Activated naive CD4-positive, alpha-beta T cell treated with anti-CD3 and anti-CD28 coated beads, Interleukin-2, amount 50 U/mL, for 16 hours (primary cell): ENCODE measurements at places on chromosomes 11 and 22.

DNA sequence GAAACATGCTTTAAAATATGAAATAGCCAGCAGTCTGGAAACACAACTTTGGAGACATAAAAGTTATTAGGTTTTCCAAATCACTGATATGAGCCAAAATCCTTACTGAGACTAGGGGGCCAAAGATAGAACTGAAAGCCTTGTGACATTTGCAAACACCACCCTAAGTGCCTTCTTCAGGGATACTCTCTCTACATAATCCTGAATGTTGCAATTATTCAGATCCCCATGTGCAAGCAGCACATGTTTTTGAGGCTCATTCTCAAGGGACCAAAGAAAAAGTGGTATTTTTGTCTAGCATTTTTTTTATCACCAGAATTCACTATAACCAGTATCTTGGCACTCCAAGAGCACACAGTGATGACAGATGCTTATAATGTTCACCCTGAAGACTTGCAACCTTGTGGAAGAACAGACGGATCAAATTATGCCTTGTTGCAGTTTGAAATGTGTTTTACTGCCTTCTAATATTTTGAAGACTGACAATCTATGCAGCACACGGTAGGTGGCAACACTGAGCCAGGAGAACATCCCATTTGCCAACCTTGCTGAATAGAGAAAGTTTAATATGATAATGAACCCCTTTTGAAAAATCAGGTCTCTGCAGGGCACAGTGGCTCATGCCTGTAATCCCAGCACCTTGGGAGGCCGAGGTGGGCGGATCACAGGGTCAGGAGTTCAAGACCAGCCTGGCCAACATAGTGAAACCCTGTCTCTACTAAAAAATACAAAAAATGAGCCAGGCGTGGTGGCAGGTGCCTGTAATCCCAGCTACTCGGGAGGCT, 78.5 kb downstream of the PLEKHA7 start:
- DNase-seq, result no peak

DNA sequence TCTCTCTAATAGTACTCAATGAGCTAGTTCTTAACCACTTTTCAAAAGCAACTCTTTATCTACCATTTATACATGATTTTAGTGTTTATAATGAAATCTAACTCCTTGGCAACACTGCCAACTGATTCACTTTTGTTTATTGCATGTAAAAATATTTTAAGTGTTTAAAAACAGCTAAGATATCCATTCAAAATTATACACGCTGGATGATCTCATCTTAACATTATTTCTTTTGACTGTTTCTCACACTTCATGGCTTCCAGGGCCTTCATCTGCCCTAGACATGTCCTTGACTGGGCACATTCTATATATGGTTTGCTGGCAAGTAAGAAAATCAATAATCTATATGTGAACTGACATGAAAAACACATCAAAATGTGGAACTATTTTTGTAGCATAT, 414.6 kb upstream of the LUZP2 start:
- no peak for DNase-seq

DNA sequence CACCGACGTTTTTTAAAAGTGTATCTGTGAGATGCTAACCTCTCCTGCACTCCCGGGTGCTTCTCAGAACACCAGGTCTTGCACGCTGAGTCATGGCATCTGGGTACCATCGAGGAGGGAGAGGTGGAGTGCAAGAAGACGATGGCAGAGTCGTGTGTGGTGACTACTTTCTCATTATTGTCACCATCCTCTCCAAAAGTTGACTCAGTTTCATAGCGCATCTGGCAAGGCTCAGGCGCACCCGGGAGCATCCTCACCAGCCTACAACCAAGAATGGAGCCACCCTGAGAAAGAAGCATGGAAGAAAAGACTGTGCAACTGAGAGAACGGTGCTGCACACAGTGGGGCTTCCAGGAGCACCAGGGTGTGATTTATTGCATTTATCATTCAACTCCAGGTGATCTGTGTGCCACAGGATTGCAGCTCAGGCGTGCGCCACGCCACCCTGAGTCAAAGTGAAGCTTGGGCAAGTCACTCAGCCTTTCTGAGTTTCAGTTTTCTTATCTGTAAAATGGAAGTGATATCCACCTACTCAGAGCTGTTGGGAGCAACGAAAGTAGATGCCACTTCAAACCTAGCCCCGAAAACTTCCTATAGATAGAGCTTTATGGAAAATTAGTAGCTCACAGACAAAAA, 65.4 kb downstream of the LINC01488 start:
- peak; percentile 69 for DNase-seq

DNA sequence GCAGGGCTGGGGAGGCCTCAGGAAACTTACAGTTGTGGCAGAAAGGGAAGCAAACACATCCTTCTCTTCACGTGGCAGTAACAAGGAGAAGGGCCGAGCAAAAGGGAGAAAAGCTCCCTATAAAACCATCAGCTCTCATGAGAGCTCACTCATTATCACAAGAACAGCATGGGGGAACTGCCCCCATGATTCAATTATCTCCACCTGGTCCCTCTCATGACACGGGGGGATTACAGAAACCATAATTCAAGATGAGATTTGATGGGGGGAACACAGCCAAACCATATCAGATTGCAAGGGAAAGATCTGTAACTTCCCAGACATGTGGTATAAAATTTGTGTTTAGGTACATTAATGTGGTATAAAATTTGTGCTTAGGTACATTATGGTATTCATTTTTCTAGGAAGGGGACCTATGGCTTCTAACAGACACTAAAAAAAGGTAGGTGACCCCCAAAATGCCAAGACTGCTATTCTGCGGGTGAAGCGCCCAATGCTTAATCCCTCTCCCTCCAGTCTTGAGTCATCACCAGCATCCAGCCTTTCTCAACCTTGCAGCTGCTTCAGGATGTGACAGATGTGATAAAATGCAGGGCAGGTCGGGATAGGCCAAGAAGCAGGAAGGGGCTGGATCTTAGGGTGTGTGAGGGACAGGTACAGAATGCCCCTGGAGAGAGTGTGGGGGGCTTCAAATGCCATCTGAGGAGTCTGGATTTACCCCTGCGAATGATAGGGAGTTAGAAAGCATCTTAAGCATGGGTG, 57.7 kb upstream of the AMPD3 start:
- DNase-seq, result no peak

GRCh38 chr22:20227363-20227762, 40.8 kb downstream of the RTN4R start:
- DNase-seq, result no peak

- DNase-seq, result no peak
Observed at GRCh38 chr11:125931668-125932067, 14.2 kb upstream of the VSIG10L2 start.

DNA sequence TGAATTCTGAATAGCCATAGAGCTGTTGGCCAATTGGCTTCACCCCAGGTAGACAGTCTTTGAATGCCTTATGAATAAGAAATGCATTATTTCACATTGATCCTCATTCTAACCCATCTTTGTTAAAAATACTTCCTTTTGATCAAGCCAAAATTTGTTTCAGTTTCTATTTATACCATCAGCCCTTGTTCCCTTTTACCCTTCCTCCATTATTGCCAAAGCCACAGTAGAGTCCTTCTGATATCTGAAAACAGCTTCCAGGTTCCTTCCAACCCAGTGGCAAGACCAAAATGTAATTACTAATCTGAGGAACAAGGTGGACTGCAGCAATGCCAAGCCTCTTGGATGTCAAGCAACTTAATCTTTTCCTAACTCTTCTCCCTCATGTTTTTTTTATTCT, 458.8 kb downstream of the BUD13 start:
- no peak for DNase-seq

GRCh38 chr11:49213026-49213560, 4.7 kb upstream of the FOLH1 start:
- no peak for DNase-seq

DNA sequence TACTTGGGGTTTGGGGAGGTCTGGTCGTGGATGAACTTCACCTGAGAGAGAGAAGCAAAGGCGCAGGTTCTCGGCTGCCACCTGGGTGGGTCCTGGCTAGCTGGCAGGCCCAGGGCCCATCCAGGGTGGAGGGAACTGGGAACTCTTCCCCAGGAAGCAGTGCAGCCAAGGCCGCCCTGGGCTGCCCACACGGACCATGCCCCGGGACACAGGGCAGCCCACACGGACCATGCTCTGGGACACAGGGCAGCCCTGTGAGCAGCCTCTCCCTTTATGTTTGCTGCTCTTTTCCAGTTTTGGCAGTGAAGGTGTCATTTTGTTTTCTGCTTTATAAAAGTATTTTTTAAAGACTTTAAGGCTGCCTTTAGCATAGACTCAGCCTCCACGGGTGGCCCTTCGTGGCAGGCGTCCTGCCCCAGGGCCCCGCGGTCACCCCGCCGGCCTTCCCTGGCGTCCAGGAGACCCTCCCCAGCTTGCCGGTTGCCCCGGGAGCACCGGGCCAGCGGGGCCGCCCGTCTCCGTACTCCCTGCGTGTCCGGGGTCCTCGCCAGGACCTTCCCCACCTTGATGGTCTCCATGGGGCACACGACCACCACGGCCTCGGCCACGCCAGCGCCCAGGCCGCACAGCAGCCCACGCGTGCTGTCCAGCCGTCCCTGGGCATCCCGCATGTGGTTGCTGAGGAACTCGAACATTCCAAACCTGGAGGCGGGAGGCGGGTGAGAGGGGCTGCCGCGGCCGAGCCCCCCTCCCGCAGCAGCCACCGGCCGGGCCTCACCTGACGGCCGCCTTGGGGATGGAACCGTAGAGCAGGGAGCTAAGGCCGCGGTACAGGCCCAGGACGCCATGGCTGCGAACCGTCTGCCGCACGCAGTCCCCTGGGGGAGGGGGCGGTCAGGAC, 1.1 kb downstream of the SLC25A1 start:
- no peak for DNase-seq

DNA sequence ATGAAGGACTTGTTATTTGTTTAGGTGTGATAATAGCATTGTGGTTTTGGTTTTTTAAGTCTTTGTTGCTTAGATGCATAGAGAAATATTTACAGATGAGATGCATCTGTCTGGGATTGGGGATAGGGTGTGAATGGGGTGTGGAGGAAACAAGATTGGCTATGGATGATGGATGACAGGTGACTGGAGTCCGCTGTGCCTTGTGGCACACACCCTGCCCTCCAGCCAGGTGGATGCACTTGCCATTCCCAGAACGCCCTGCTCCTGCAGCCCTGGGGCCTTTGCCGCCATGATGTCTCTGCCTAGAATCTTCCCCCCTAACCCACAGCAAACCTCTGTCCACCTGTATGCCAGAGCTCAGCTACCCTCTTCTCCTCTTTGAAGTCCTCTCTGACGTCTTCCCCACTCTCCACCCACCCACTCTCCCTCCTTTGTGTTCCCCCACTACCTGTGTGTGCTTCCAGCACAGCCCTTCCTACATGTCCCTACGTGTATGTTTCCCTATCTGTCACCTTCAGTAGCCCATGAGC, 54.7 kb downstream of the WNT11 start:
- no peak for DNase-seq

- DNase-seq, result no peak
Observed at GRCh38 chr11:115316696-115317095, 187.5 kb downstream of the CADM1 start.

- DNase-seq, result no peak
Observed at GRCh38 chr11:88617226-88617625, 279.7 kb upstream of the CTSC start.

- DNase-seq, result peak; percentile 66
Observed at GRCh38 chr11:61777234-61778090, 14.9 kb downstream of the TMEM258 start.
